Nephron progenitor cell (in vitro differentiated cells): ENCODE measurements at places on chromosomes 5 and 9.

- DNase-seq: no peak
These were observed 70.5 kb upstream of the OR2K2 start for GRCh38 chr9:111400564-111400898.

GRCh38 chr9:116632990-116633838 lies 53.9 kb upstream of the TRIM32 start:
- DNase-seq: no peak

DNA sequence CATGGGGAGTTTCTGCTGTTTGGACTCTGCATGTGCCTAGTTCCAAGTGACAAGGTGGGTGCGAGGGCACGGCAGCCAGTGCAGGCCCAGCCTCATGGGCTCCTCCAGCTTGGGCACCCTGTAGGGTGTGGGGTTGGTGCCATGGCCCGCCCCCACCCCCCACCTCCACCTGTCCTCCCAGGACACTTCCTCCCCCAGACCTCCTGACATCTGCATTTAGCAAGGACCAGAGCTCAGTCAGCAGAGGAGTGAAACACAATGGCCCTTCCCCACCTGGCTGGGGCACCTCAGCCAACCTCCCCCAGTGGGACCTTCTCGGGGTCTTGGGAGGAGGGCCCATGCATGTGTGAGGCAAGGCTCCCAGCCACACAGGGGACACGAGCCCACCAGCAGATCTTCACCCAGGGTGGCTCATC lies 1.9 kb upstream of the NKD2 start:
- no peak for DNase-seq

GRCh38 chr5:97629276-97629675 lies 446.2 kb upstream of the RIOK2 start:
- no peak for DNase-seq

DNA sequence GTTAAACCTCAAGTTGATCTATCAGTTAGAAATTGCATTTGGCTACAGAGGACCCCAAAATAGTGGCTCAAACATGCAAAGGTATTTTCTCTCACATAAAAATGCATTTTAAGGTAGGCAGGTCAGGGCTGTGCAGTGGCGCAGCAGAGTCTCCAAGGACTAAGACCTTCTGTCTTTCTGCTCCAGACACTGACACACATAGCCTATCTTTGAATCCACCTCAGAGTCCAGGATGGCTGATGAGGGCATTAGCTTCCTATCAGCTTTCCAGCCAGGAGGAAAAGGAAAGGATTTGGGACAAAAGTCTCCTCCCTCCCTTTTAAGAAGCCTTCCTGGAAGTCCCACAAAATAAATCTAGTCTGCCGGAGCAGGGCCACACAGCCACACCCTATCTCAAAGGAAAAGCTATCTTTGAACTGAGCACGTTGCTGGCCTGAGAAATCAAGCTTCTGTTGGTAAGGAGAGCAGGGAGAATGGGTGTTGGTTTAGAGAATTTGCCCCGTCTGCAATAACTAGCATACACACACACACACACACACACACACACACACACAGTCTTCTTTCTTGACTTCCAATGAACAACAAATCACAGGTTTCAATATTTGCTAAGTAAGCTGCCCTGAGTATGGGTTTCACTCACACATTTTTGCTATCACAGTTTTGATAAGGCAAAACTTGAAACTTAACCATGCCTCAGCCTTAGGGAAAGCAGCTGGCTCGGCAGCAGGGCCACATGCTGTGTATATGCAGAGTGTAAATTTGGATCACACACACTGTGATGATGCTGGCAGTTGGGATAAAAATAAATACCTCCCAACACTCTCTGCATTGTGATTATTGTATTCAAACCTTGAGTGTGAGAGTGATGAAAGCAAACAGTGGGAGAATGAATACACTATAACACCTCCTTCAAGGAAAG lies 116.6 kb upstream of the MAP3K1 start:
- DNase-seq: no peak

DNA sequence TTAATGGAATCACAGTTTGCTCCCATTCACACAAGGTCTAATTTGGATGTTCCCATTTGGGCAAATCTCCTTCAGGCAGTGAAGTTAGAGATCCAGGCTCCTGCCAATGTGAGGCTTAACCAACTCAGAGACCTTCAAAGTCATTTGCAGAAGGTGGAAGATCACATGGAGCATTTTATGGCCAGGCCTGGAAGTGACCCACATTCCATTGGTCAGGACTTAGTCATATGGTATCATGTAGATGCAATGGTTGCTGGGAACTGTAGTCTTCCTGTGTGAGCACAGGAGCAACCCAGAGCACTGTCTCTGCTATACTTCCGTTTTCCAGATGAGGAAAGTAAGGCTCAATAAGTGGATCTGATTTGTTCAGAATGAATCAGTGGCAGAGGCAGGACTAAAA lies 292.7 kb upstream of the SMARCA2 start:
- no peak for DNase-seq

DNA sequence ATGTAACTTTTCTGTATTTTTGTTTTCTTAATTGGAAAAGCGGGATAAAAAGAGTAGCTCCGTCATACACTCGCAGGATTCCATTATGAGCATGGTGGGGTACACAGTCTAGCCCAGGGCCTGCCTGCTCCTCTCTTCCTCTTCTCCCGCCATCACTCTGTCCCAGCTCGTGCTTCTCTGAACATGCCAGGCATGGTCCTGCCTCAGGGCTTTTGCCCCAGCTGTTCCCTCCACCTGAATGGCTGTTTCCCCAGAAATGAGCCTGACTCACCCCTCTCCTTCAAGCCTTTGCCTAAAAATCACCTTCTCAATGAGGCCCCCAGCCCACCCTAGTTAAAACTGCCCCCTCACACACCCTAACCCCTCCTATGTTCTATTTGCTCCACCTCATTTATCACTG lies 4.5 kb downstream of the CORO2A start:
- no peak for DNase-seq

DNA sequence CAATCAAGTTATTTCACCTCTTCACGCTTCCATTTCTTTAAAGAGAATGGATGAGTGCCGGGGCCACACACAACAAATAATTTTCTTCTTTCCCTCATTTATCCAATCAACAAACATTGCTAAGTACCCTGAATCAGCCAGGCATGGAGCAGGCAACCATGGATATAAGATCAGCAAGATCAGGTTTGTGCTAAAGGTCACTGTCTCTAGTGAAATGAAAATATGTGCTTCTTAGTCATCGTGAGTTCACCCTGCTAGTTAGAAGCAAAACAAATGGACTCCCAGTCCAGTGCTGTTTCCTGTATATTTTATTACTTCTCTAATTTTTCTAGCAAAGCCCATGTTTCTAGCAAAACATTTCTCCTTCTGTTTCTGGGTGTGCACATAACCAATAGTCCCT lies 629.2 kb downstream of the BNC2 start:
- DNase-seq: no peak

- DNase-seq: no peak
These were observed 233.8 kb upstream of the TMEM161B start for GRCh38 chr5:88502179-88503040.
